ENCODE measurements at places on chromosomes 5 and 9.

DNA sequence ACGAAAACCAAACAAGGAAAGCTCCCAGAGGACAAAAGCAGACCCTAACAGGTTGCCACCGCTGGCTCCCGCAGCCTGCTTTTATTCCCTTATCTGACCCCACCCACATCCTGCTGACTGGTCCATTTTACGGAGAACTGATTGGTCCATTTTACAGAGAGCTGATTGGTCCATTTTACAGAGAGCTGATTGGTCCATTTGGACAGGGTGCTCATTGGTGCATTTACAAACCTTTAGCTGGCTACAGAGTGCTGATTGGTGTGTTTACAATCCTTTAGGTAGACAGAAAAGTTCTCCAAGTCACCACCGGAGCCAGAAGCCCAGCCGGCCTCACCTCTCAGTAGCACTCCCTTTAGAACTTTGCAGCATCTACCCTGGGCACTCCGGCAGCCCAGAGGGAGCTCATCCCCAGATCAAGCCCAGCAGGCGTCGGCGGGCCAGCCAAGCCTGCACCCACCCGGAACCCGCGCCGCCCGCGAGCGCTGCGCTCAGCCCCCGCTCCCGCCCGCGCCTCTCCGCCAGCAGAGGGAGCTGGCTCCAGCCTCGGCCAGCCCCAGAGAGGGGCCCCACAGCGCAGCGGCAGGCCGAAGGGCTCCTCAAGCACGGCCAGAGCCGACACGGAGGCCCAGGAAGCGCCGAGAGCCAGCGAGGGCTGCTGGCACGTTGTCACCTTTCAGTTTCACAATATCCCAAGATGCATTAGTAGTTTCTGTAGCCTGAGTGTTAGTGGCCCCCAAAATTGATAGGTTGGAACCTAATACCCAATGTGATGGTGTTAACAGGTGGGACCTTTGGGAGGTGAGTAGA is 35.3 kb upstream of the CLPTM1L start:
- DNase-seq, result peak; percentile 37

DNA sequence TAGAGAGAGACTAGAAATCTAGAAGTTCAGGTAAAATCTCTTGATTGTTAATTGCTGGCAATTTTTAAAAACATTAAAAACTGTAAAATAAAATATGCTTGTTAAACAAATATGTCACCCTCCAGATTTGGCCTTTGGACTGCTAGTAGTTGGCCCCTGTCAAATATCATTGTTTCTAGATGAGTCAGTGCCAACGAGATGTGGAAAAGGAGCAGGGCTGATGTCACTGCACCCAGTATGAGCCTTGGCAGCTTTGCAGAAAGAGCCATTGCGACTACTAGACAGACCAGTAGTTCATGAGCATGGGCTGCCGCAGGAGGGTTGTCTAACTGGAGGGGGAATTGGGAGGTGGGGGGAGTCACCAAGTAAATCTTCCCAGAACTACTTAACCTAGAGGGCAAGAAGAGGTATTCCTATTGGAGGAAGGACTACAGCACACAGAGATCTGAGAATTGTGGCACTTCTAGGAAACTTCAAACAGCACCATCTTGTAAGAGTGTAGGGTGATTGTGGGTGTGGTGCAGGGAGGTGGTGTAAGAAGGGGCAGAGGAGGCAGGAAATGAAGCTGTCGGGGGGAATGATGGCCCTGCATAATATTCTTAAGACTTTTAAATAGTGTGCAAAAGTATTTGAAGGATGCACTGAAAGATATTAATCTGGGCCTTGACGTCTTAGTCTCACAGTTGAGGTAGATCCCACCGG is 7.1 kb upstream of the DOCK2 start:
- DNase-seq, result peak; percentile 77

DNA sequence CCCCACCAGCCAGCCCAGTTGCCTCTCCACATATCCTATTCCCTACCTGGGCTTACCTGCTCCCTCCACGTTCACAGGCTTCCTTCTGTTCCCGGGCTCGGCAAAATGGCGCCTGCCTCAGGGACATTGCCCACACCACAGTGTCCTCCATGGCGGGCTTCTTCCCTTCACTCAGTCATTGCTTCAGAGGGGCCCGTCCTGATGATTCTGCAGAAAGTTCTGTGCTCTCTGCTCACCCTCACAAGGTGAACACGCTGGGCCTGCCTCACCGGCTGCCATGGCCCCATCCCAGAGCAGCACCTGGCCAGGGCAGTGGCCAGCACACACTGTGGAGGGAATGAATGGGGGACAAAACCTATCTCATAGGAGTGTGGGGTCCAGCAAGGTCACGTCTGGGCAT is 313.0 kb downstream of the GADD45G start:
- DNase-seq, result no peak

GRCh38 chr9:114271556-114272510 is 51.1 kb upstream of the ORM1 start:
- peak; percentile 67 for DNase-seq

DNA sequence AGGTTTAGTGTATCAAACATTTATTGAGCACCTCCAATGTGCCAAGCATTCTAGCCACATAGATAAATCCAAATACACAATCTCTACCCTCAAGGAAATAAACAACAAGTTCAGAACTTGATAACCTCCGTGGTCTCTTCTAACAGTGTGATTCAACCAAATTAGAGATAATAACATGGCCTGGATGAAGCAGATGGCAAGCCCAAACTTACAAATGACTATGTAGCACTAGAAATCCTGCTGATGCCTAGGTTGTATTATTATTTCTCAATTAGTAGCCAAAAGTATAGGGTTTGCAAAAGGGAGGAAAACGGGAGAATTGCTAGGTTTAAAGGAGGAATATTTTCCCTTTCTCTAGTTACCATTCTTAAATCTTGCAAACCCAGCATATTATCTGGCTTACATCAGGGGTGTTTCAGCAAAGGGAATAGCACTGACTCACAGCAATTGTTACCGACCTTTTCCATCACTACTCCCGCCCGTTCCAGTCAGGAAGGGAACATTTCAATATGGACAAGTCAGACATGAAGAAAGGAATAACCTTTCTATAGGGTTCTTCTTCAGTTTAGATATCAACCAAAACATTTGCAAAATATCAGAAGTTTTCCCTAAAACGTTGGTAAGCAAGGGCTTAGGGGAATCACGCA is 2.3 kb downstream of the DPYSL3 start:
- DNase-seq, result peak; percentile 50

- DNase-seq, result peak; percentile 74
Measured at GRCh38 chr9:33924978-33925797, 108.2 kb downstream of the UBE2R2 start.

- DNase-seq, result no peak
Measured at GRCh38 chr5:120806202-120806601, 342.1 kb downstream of the PRR16 start.

DNA sequence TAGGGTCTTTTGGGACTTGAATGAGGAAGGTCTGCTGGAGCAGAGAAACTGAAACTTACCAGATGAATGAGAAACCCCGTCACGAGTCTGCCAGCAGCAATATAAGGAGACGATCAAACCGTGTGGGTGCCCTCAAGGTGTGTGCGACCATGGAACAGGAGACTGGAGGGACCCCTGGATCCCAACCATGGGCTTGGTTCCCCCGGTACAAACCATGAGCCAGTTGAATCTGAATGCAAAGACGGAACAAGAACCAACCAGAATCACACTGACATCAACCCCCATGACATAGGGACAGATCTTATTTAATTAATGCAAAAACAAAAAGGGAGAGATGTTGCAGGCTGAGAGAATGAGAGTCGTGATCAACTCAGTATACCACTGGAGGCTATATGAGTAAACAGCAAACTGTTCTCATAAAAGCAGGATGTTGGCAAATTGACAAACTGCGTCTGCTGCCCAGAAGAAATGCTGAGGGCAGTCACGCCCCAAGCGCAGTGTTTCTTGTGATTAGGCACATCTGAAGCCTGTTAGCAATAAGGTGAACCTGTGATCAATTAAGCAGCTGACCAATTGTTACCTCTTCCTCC is 475.5 kb upstream of the ACO1 start:
- DNase-seq, result no peak

- DNase-seq, result peak; percentile 48
Measured at GRCh38 chr9:129111528-129112151, 425 bp downstream of the PTPA start.

DNA sequence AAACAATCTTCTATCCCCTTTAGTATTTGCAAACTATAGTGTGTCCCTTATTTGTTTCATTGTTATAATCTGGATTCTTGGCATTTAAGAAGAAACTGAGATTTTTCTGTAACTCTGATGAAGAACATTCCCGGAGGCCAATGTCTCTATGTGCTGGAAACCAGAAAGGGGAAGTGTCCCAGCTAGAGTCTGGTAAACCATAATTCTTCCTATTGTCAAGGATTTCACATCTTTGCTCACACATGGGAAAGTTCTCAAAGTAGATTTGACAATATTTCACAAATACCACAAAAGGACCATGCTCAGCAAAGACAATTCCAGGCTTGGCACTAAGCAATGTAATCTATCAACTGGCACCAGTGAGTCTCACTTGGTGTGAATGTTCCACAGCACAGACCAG is 146.8 kb downstream of the MUSK start:
- no peak for DNase-seq

- peak; percentile 22 for DNase-seq
Measured at GRCh38 chr5:62460578-62460983, 48.0 kb downstream of the IPO11 start.

GRCh38 chr5:4630031-4630430 is 510.1 kb upstream of the ADAMTS16 start:
- DNase-seq, result no peak

GRCh38 chr9:117681888-117682287 is 22.3 kb upstream of the TLR4 start:
- DNase-seq, result no peak

DNA sequence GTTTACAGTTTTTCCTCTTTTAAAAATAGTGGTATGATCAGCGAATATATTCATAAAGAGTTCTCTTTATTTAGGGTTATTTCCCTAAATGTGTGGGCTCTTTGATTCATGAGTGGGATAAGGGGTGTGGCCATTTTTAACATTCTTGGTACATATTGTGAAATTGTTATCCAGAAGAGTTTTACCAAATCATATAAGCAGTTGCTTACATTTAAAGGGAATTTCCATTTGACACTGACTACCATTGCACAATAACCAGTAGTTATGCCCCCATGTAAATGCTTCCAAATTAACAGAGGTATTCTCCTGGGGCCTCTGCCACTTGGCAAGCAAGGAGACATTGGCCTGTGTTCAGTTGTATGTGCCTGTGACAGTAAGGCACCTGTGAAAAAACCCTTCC is 27.2 kb downstream of the SLC25A48 start:
- DNase-seq, result no peak

DNA sequence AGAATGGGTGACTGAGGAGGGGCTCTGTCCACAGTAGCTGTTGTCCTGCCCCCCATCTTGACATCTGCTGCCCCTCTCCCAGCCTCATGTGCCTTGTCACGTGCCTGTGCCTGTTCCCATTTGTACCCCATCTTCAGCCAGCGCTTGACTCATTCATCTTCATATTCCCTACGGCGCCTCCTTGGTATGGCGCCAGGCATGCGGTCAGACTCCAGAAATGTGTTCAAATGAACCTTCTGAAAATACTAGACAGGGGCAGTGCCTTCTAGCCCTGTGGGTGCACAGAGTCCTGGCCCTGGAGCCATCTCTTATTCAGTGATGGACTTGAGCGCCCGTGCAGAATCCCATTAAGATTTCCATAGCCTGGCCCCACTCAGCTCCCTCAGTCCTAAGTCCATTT is 46.2 kb downstream of the CFAP77 start:
- no peak for DNase-seq

- DNase-seq, result peak; percentile 82
Measured at GRCh38 chr9:93060746-93061259, 2.3 kb downstream of the SUSD3 start.

DNA sequence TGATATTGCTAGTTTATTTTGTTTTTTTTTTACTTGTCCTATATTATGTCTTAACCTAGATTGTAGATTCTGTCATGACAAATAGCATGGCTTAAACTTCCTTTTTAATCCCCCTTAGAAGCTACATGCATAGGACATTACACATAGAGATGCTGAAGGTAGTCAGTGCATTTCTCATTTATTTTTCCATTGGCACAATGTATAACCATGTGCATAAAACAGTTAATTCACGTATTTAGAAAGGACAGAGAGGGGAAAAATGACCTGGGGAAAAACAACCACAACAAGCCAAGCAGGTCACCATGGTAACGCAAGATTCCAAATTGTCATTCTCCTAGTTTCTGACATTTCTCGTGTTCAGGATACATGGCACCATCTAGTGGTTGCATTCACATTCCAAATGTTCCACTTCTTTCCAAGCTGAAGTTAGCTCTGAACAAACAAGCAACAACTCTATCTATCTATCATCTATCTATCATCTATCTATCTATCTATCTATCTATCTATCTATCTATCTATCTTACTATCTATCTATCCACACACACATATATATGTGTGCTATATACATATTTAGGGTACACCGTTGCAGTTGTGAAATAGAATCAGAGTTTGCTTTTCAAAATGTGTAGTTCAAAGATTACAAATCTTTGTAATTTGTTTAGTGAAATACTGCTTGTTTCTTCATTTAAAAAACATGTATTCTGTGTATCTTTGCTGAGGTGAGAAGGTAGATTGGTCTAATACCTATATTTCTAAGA is 487.2 kb upstream of the ST8SIA4 start:
- peak; percentile 6 for DNase-seq

DNA sequence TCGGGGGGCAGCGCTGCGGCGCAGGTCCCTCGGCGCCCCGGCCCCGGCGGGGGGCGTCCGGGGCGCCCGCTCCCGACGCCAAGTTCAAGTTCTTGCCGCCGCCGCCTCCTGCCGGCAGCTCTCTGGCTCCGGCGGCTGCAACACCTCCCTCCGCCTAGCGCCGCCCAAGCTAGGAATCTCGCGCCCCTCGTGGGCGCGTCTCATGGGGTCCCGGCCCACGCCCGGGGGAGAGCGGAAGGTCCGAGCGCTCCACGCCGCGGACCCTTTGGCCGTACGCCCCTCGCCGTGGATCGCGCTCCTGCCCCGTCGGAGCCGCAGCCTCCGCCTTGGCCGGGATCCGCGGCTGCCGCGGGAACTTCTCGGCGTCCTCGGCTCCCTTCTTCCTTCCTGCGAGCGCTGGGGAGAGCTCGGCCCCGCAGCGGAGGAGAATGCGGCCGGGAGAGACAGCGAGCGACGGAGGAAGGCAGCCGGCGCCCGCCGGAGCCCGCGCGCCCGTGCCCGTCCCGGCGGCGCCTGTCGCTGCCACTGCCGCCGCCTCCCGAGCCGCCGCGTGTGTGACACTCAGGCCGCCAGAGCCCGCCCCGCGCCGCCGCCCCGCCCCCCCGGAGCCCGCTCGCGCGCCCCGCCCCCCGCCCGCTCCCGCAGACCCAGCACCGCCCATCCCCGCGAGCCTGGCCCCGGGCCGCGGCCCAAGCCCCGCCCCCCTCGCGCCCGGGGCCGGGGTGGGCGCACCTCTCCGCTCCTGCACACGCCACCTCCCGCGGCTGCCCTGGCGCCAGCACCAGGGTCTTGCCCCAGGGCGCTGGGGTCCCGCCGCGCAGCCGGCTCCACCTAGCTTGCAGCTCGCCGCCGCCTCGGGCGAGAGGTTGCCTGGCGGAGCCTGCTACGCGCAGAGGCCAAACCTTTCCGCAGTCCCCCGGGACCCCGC is at the start of gene SHB:
SHB (minus strand) TSS at position 527 of the 928 bp plus-strand sequence. CDS start 582 bp downstream, outside the sequence.
- peak; percentile 97 for DNase-seq

Measured in AG08396 (cell line).